Anterior cingulate cortex (tissue), 58 donors: ENCODE measurements at places on chromosomes 11 and 22.

GRCh38 chr22:49492741-49493251, 334.9 kb downstream of the BRD1 start:
- DNase-seq, result no peak

DNA sequence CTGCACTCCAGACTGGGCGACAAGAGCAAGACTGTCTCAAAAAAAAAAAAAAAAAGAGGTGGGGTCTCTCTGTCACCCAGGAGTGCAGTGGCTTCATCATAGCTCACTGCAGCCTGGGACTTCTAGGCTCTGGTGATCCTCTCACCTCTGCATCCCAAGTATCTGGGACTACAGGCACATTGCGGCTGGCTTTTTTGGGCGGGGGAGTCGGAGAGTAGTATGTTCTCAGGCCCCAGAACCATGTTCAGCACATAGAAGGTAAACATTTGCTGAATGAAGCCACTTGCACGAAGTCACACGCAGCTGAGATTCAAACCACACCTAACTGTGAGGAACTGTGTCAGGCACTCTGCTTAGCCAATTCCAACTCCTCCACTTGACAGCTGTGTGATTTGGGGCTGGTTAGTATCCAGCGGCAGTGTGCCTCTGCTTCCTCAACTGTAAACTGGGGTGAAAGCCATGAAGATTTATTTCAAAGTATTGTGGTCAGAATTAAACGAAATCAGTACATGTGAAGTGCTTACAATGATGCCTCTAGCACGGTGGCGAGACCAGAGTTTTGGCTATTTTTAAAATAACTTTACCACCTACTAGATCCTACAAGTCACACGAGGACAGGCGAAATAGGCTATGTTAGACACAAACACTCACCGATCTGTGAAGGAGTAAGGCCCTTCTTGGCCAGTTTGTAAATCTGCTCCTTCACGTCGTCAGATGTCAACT, 789 bp downstream of the RPS13 start:
- DNase-seq, result no peak

- DNase-seq, result no peak
Observed at GRCh38 chr22:42425989-42426355, 6.2 kb downstream of the NFAM1 start.

- no peak for DNase-seq
Observed at GRCh38 chr11:20541503-20541902, 57.9 kb upstream of the SLC6A5 start.

GRCh38 chr11:102783016-102783415, 2.6 kb upstream of the MMP10 start:
- no peak for DNase-seq

- no peak for DNase-seq
Observed at GRCh38 chr22:49553076-49553475, 274.6 kb downstream of the BRD1 start.

DNA sequence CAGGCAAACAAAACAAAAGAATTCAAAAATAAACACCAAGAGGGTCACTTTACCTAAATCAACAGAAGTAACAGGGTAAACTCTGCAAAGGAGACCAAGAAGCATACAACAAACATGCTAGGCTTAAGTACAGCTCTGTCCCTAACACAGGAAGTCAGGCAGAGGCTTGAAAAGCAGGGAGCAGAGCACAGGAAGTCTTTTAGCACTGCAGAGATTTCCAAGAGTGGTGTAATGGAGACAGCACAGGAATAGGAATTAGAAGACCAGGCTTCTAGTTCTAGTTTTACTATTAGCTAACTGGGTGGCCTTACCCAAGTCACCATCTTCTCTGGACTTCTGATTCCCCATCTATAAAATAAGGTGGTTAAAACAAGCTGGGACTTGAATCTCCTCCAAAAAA, 1.9 kb downstream of the RBFOX2 start:
- DNase-seq, result no peak
